ENCODE measurements at places on chromosomes 5 and 9.

DNA sequence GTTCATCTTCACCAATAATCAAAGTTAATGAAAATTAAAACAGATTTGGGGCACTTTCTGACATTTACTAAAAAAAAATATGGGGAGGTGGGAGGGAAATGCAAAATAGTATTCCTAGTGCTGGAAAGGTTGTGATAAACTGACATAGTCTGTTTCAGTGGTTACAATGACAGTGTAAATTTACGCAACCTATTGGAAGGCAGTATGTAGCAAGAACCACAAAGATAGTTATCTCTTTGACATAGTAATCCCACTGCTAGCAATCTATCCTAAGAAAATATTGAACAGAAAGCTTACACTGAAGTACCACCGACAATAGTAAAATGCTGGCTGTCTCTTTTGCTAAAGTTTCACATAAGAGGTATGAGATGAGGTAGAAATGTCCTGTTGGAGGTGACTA is 15.1 kb upstream of the EPB41L4B start:
- DNase-seq: no peak

GRCh38 chr5:10409504-10409903 is 32.2 kb upstream of the ROPN1L start:
- no peak for DNase-seq

- no peak for DNase-seq
Observed at GRCh38 chr5:134227776-134228175, 1.9 kb upstream of the PPP2CA start.

GRCh38 chr9:6901180-6901579 is 143.4 kb downstream of the KDM4C start:
- DNase-seq: no peak

DNA sequence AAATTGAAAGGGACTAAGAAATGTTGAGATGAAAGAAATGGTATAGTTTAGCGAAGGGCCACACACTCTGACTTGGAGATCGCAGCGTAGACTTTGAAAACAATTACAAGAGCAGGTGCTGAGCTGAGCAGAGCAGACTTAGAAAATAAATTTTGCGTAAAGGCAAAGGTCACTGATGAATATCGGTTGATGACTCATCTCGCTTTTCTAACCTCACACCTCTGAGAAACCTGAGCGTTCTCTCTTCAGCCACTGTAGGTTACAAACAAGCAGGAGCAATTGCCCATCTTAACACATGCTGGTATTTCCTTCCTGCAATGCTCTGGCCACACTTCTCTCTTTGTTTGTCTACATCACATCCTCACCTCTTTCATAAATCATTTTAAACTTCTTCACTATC is 190.6 kb upstream of the C9orf72 start:
- DNase-seq: no peak

GRCh38 chr5:134113363-134113889 is 1.1 kb upstream of the TCF7 start:
- no peak for DNase-seq

DNA sequence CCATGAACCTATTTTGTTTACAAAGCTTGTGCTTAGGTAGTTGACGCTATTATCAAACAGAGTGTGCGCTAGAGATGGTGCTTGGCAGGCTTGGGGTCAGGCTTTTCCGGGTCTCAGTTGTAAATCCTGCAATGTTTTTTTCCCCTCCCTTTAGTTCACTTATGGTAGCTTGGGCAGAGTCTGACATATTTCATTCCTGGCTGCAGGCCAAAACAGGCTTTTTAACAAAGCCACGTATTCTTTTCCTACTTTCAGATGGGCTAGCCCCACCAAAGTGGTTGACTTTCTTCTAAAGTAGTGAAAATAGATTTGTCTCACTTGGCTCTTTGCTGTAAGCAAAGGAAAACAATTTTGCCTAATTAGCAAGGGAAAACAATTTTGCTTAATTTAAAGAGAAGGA is 58.0 kb upstream of the FBN2 start:
- no peak for DNase-seq

DNA sequence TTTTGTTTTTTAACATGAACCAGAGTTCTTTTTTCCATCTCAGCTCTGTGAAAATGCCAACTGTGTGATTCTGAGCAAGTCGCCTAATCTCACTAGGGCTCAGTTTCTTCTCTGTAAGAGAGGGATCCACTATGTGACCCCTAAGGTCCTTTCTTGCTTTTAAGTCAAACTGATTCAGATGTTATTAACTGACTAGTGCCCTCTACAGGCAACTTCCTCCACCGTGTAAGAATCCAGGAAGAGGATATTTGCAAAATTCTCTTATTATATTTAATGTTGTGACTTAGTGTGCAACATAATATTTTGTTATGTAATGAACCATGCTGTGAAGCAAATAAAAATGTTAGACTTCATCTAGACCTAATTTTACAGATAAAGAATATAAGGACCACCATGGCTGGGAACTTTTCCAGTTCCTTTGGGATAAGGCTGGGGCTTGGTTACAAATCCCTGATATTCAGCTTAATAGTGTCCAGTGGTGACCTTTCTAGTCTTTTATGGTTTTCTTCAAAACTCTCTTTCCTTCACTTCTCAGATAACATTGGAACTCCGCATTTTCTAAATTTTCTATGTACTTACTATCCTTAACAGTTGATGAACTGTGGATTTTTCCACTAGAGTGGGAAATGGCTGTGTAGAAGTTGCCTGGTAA is 244.7 kb downstream of the PIK3R1 start:
- DNase-seq: no peak

DNA sequence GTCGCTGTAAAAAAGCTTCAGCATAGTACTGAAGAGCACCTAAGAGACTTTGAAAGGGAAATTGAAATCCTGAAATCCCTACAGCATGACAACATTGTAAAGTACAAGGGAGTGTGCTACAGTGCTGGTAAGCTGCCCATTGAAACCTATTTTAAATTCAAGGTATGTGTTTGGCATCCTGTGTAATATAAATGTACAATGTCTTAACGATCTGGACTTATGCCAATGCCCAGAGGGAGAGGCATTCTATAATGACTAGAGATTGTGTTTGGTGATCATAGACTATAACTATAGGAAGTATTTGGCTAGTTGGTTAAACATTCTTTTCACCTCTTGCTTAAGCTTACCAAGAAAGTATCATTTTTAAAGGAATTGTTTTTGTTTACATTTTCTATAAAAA is 95.7 kb downstream of the INSL6 start:
- peak; percentile 2 for DNase-seq
